Muscle of leg (tissue), 16 donors: ENCODE measurements at places on chromosomes 5 and 9.

DNA sequence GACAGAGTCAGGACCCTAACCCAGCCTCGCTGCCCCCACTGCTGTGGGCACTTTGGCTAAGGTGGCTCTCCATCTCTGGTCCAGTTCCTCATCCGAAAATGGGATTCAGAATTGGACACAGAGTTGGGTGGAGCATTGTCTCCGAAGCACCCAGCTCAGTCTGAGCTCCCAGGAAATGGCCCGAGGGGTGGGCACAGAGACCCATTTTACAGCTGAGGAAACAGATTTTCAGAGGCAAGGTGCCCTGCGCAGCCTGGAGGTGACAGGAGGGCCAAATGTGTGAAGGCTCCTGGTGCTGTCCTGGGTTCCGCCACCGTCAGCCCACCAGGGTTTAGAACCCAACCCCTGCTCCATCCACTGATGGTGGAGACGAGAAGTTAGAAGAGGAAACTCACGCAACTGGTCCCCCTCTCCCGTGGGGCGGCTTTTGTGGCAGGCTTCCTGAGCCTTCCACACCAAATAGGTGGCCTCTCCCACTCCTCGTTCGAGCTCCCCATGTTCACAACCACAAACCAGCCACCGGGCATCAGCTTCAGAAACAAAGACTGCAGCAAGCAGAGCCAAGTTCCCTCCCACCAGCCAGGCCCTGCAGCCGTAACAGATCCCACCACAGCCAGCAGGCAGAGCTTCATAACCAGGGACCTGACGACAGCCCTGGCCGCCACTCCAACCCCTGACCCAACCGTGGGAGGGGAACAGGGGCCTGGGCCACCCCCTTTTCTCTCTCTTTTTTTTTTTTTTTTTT is 90.9 kb upstream of the LMX1B start:
- DNase-seq, result no peak
- H3K36me3 ChIP-seq, result no peaks in the 10 kb centered on the region
- peaks cover 62% of the 10 kb centered on the region for H3K27me3 ChIP-seq
- peaks cover 17% of the 10 kb centered on the region for H3K4me1 ChIP-seq
- H3K27ac ChIP-seq, result no peak overlapping the region

- peaks cover 3% of the 10 kb centered on the region for H3K36me3 ChIP-seq
- H3K4me3 ChIP-seq, result peak overlapping the region; percentile 72
- peak; percentile 71 for DNase-seq
- peaks cover 59% of the 10 kb centered on the region for H3K4me1 ChIP-seq
- H3K27me3 ChIP-seq, result peaks cover 22% of the 10 kb centered on the region
These were observed 579 bp downstream of the SLC12A7 start for GRCh38 chr5:1111241-1111726.

- no peaks in the 10 kb centered on the region for H3K36me3 ChIP-seq
- H3K27me3 ChIP-seq, result no peaks in the 10 kb centered on the region
- no peak overlapping the region for H3K27ac ChIP-seq
- no peaks in the 10 kb centered on the region for H3K4me1 ChIP-seq
- DNase-seq, result no peak
These were observed 111.4 kb downstream of the ENC1 start for GRCh38 chr5:74529101-74529500.

DNA sequence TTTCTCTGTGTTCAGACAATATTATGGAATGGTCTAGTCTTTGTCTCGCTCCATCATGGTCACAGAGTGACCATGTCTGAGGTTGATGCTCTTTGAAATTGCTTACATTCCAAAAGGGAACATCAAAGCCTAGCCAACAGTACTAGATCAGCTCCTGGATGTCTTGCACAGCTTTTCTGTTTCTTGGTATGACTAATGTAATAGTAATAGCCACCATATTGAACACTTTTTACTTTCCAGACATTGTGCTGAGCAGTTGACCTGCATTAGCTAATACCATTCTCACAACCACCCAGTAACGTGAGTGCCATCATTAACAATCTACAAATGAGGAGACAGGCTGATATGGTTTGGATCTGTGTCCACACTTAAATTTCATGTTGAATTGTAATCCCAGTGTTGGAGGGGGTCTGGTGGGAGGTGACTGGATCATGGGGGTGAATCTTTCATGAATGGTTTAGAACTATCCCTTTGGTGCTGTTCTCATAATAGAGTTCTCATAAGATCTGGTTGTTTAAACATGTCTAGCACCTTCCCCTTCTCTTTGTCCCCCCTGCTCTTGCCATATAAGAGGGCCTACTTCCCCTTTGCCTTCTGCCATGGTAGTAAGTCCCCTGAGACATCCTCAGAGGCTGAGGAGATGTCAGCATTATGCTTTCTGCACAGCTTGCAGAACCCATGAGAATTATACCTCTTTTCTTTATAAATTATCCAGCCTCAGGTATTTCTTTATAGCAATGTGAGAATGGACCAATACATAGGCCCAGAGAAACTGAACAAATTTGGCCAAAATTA is 577.5 kb upstream of the CLINT1 start:
- H3K4me1 ChIP-seq, result peaks cover 4% of the 10 kb centered on the region
- H3K36me3 ChIP-seq, result no peaks in the 10 kb centered on the region
- no peak overlapping the region for H3K27ac ChIP-seq
- DNase-seq, result no peak
- H3K27me3 ChIP-seq, result no peaks in the 10 kb centered on the region

GRCh38 chr9:18189871-18190670 is 283.9 kb upstream of the ADAMTSL1 start:
- DNase-seq, result peak; percentile 13
- H3K4me3 ChIP-seq, result no peak overlapping the region
- no peaks in the 10 kb centered on the region for H3K36me3 ChIP-seq
- H3K4me1 ChIP-seq, result peaks cover 9% of the 10 kb centered on the region
- no peak overlapping the region for H3K27ac ChIP-seq

DNA sequence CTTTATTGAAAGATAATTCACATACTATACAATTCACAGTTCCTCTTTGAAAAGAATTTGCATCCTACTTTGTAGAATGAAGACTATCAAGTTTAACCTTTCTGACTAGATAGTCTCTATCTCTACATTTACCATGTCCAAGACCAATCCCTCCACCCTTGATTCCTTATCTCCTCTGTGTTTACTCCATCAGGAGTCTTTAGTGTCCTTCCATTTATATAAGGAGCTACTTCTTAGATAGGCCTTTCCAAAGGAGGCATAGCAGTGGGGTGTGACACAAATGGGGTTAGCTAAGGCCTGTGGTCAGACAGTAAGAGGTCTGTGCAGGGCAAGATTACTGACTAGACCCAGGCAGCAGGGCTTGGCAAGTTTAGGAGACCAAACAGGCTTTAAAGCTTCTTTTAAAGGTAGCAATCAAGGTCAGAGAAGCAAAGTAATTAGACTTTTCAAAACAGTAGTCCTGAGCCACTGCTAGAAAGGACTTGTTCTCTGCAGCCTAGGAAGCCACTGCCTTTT is 11.1 kb upstream of the DMXL1 start:
- no peak overlapping the region for H3K27ac ChIP-seq
- no peak overlapping the region for H3K4me3 ChIP-seq
- H3K4me1 ChIP-seq, result no peaks in the 10 kb centered on the region
- H3K27me3 ChIP-seq, result no peaks in the 10 kb centered on the region
- DNase-seq, result no peak

GRCh38 chr9:137021979-137022661 is 5.9 kb downstream of the ABCA2 start:
- DNase-seq, result no peak
- peaks cover 7% of the 10 kb centered on the region for H3K36me3 ChIP-seq
- H3K27me3 ChIP-seq, result no peaks in the 10 kb centered on the region
- H3K4me3 ChIP-seq, result no peak overlapping the region
- no peak overlapping the region for H3K27ac ChIP-seq

GRCh38 chr5:139574641-139575312 is 13.6 kb downstream of the UBE2D2 start:
- H3K27me3 ChIP-seq, result no peaks in the 10 kb centered on the region
- DNase-seq, result peak; percentile 37
- no peak overlapping the region for H3K4me3 ChIP-seq
- peaks cover 6% of the 10 kb centered on the region for H3K36me3 ChIP-seq
- no peak overlapping the region for H3K27ac ChIP-seq
- peaks cover 14% of the 10 kb centered on the region for H3K4me1 ChIP-seq

- no peaks in the 10 kb centered on the region for H3K27me3 ChIP-seq
- DNase-seq, result no peak
- H3K4me3 ChIP-seq, result no peak overlapping the region
These were observed 18.0 kb downstream of the PAM start for GRCh38 chr5:102773133-102773532.

DNA sequence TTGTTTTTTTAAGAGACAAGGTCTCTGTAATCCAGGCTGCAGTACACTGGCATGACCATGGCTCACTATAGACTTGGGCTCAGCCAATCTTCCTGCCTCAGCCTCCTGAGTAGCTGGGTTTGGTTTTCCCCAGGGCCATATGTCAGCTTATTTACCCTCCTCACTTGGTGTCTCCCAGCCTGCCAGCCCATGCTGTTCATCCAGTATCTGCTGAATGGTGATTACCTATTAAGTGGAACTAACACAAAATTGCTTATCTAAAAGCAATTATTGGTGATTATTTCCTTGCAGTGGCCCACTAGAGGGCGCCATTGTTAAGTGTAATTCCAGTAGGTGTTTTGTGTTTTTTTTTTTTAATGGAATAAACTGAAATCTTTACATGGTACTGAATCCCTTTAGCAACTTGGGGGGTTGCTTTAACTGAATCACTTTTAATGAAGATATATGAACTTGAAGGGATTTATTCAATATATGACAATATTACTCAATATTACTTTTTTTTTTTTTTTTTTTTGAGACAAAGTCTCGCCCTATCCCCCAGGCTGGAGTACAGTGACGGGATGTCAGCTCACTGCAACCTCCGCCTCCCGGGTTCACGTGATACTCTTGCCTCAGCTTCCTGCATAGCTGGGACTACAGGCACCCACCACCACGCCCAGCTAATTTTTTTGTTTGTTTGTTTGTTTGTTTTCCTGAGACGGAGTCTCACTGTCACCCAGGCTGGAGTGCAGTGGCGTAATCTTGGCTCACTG is 13.8 kb downstream of the EXOSC2 start:
- peaks cover 18% of the 10 kb centered on the region for H3K36me3 ChIP-seq
- peak; percentile 80 for DNase-seq
- H3K27ac ChIP-seq, result no peak overlapping the region
- no peaks in the 10 kb centered on the region for H3K4me1 ChIP-seq
- H3K27me3 ChIP-seq, result no peaks in the 10 kb centered on the region

DNA sequence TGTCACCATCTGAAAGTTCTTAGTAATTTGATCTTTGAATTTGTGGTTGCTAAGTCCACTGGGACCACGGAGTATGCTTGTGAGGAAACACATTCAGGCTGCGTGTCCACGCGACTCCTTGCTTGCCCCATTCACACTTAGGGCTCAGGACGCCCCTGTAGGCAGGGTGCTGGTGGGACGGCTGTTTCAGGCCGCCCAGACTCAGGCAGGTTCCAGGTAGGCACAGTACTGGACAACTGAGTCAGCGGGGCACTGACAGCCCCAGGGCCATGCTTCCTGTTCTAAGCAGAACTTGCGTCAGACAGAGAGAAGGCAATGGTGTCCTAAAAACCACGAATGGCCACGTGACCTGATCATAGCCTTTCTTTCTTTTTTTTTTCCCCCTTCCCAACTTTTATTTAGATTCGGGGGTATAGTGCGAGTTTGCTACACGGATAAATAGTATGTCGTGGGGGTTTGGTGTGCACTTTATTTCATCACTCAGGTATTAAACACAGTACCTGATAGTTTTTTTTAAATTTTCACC is 7.7 kb upstream of the RASGEF1C start:
- H3K4me3 ChIP-seq, result no peak overlapping the region
- no peak for DNase-seq
- peaks cover 7% of the 10 kb centered on the region for H3K27me3 ChIP-seq
- H3K36me3 ChIP-seq, result no peaks in the 10 kb centered on the region

GRCh38 chr5:61262080-61262479 is 70.0 kb upstream of the ZSWIM6 start:
- H3K36me3 ChIP-seq, result no peaks in the 10 kb centered on the region
- no peak overlapping the region for H3K4me3 ChIP-seq
- no peak for DNase-seq
- H3K27ac ChIP-seq, result no peak overlapping the region

- no peaks in the 10 kb centered on the region for H3K27me3 ChIP-seq
- H3K4me3 ChIP-seq, result no peak overlapping the region
- no peak for DNase-seq
- no peaks in the 10 kb centered on the region for H3K4me1 ChIP-seq
These were observed 912.3 kb upstream of the WWC1 start for GRCh38 chr5:167378894-167379723.

DNA sequence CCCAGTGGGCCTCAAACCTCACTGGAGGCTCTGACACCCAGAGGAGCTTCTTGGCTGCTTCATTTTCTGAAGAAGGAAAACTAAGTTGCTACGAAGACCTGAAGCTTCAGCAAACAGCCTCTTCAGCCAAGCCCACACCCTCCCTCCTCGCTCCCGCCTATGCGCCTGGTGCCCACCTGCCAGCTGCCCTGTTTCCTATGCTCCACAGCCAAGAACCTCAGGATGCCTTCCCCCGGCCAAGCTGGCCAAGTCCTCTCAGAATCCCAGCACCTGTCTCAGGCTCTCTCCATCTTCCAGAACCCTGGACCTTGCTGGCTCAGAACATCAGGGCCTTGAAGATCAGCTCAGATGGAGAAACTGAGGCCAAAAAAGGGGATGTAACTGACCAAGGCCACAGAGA is 60.4 kb downstream of the STK10 start:
- H3K27ac ChIP-seq, result no peak overlapping the region
- H3K4me3 ChIP-seq, result no peak overlapping the region
- peaks cover 8% of the 10 kb centered on the region for H3K4me1 ChIP-seq
- H3K27me3 ChIP-seq, result no peaks in the 10 kb centered on the region
- no peak for DNase-seq
- peaks cover 22% of the 10 kb centered on the region for H3K36me3 ChIP-seq

DNA sequence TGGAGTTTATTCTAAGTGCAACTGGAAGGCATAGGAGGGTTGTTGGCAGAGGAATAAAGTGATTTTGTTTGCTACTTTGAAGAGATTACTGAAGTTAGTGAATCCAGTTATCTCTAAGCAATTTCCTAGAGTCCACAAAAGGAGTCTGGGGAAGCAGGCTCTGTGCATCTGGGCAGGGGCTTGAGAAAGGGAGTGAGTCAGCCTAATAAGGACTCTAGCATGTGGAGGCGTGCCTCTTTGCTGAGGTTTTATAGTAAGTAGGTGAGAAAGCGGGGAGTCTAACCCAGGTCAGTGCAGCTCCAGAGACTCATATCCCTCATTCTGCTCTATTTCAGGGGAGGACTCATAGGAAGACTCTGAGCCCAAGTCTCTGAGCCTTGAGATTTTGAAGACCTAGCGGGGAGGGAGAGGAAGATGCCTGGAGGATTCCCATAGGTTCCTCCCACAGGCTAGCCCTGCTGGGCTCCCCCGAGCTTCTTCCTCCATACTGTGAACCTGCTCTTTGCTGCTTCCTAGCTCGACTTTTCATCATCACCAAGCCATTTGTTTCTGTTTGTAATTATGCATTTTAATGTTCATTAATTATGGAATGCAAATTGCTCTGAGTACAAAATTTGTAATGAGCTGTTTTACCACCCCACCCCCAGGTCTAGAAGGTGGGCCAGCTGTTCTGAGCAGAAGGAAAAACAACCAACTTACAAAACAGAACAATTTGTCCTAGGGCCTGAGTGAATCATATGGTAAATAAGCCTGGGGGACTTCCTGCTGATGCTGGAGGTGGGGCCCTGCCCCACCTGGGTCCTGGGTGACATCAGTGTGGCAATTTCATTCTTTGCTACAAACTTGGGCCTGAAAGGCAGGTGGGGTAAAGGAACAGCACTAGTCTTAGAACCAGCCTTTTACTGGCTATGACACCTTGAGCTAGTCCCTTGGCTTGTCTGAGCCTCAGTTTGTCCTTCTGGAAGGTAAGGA is 150.2 kb downstream of the TRIM32 start:
- H3K4me3 ChIP-seq, result no peak overlapping the region
- peaks cover 5% of the 10 kb centered on the region for H3K27me3 ChIP-seq
- no peak for DNase-seq
- no peak overlapping the region for H3K27ac ChIP-seq
- H3K36me3 ChIP-seq, result no peaks in the 10 kb centered on the region
- H3K4me1 ChIP-seq, result no peaks in the 10 kb centered on the region
